Effector CD8-positive, alpha-beta T cell (primary cell): ENCODE measurements at places on chromosomes 1 and 21.
A peak's percentile ranks its signal among the peaks of the same experiment; 100 is the strongest.

GRCh38 chr1:216822480-216822879, 99.3 kb upstream of the ESRRG start:
- DNase-seq, result no peak

DNA sequence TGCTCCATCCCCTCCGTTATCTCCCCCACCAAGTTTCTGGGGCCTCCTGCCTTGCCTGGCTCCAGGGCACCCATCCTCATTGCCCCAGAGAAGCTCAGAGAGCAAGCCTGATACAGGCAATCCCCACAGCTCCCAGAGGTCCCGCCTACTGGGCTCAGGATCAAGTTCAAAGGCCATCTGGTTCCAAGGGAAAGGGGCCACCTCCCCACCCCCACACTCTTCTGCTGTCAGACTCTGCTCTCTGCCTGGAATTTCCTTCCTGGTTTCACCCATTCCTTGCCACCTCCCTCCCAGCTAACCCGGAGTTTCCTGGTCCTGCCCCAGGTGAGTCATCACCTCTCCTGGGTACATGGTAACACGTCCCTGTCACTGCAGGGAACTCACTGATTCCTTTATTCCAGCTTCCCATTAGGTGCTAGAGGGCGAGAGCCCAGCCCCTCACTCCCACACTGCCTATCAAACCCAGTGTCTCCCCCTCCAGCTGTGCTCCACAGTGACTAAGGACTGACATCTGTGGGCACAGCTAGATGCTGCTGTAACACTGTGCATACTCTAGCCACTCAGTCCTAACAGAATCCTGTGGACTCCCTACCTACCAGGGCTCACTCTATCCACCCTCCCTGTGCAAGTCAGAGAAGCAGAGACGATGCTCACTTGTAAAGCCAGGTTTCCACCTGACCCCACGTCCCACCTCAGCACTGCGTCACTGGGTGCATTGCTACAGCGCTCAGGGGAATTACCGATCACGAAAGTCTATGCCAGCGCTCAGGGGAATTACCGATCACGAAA, 21.8 kb downstream of the RSPH1 start:
- no peak for DNase-seq

GRCh38 chr1:29124366-29125236, 898 bp upstream of the TMEM200B start:
- peak; percentile 29 for DNase-seq

DNA sequence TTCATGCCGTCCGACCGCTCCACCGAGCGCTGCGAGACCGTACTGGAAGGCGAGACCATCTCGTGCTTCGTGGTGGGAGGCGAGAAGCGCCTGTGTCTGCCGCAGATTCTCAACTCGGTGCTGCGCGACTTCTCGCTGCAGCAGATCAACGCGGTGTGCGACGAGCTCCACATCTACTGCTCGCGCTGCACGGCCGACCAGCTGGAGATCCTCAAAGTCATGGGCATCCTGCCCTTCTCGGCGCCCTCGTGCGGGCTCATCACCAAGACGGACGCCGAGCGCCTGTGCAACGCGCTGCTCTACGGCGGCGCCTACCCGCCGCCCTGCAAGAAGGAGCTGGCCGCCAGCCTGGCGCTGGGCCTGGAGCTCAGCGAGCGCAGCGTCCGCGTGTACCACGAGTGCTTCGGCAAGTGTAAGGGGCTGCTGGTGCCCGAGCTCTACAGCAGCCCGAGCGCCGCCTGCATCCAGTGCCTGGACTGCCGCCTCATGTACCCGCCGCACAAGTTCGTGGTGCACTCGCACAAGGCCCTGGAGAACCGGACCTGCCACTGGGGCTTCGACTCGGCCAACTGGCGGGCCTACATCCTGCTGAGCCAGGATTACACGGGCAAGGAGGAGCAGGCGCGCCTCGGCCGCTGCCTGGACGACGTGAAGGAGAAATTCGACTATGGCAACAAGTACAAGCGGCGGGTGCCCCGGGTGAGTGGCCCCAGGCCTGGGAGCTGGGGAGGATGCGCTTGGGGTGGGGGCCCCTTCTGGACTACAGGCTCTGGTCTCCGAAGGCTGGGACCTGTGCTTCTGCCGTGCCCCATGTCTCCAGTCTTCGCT, 1.1 kb downstream of the SKI start:
- no peak for DNase-seq

- no peak for DNase-seq
Observed at GRCh38 chr1:93607814-93608186, 73.8 kb downstream of the BCAR3 start.

DNA sequence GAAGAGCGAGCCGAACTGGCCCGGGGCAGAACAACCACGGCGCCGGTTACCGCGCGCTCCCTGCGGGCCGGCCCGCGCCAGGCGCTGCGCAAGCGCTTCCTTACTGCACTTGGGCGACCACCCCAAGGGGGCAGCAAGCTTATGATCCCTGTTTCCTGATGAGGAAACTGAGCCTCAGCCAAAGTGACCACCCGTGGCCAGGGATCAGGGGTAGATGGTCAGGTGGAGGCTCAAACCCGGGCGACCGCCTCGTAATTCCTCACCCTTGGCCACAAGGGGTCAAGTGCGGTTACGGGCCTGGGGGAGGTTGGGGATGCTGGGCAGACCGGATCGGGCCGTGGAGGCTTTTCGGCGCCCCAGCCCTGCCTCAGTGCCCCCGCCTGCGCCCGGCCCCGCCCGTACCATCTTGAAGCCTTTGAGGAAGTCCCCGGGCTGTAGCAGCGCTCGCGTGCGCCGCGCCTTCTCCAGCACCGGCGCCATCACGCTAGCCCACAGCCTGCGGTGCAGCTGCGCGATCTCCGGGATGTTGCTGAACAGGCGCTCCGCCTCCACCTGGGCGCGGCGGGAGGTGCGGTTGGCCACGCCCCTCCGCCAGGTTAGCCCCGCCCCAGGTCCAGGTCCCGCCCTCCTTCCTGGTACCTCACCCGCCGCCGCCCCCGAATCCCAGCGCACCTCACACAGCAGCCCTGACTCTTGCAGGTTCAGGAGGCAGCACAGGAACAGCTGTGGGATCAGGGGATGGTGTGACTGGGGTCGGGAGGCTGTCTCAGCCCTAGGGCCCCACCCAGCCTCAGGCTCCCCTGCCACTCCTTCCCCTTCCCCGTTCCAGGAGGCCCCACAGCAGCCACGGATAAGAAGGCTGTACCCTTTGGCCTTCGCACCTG, 5.4 kb upstream of the TNFRSF25 start:
- no peak for DNase-seq
